ENCODE measurements at places on chromosomes 7 and 10.

- no peak for DNase-seq
Observed at GRCh38 chr7:50792342-50793119, 9.8 kb upstream of the GRB10 start.

DNA sequence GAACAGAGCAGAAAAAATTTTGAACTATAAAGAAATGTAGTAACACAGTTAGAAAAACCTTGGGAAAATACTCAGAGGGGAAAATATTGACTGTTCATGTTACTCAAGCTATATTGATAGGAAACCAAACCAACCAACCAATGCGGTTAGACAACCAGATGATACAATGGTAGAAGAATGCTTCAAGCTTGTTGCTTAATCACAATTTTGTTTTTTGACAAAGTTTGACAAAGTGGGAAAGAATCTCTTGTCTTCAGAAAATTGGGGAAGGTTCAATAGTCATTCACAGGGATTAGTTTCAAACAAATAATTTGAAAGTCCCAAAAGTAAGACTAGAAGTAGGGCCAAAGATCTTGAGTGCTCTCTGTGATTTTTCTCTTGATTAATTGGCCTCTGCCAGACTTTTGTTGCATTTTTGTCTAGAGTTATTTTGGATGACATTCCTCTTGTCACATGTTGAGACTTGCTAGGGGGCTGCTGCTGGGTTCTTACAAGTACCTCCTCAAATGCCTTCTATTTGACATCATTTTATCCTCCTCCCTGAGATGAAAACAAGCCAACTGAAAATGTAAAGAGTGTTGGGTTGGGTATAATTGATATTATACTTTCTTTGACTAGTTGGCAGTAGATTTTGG lies 233.1 kb upstream of the PHYHIPL start:
- DNase-seq, result no peak

- DNase-seq, result no peak
Observed at GRCh38 chr7:87058744-87059524, 520 bp downstream of the ELAPOR2 start.

- DNase-seq, result no peak
Observed at GRCh38 chr7:44964831-44965440, 13.9 kb downstream of the MYO1G start.

DNA sequence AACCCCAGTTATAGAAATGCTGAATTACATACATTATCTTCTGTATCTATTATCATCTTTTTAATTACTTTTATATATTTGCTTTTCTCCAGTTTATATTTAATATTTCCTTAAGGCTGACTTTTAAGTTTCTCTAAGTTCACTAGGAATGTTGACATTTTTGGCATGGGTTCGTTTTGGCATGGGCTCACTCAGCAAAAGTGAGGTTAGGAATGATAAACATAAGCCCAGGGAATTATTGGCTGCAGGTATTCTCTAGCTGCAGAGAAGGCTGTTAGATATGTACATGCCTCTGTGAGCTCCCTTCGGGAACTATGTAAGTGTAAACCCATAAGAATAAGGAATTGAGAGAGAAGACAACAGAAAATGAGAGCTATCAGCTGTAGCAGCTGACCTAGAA lies 63.6 kb upstream of the RAB18 start:
- no peak for DNase-seq

GRCh38 chr7:99926321-99926720 lies 3.1 kb downstream of the GJC3 start:
- no peak for DNase-seq

DNA sequence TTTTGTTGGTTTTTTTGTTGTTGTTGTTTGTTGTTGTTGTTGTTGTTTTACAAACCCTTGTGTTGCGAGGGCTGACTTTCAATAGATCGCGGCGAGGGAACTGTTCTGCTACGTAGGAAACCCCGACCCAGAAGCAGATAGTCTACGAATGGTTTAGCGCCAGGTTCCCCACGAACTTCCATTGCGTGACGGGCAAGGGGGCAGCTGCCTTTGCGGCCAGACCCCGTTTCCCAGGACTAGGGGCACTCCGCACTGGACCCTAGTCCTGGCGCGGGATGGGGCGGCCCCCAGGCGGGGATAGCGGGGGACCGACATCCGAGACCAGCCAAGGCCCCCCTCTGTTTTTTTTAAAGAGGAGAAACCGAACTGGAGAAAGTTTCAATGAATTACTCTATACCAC lies 119.6 kb downstream of the LRRTM3 start:
- DNase-seq, result no peak

- DNase-seq, result no peak
Observed at GRCh38 chr10:103448746-103449145, 3.4 kb downstream of the CALHM2 start.

DNA sequence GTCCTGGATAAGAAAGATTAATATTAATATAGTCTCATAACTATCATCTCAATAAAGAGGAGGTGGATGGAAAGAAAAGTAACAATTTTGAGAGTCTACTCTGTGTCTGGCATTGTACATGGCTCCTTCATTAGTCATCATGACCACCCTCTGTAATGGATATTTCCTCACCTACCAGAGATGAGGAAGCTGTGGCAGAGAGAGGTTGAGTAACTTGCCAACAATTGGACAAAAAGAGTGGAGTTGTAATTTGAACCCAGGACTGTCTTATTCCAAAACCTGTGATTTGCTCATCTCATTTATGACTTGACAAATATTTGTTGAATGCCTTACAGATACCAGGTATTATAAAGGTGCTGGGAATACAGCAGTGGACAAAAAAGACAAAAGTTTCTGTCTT lies 2.1 kb upstream of the IDE start:
- DNase-seq, result no peak

DNA sequence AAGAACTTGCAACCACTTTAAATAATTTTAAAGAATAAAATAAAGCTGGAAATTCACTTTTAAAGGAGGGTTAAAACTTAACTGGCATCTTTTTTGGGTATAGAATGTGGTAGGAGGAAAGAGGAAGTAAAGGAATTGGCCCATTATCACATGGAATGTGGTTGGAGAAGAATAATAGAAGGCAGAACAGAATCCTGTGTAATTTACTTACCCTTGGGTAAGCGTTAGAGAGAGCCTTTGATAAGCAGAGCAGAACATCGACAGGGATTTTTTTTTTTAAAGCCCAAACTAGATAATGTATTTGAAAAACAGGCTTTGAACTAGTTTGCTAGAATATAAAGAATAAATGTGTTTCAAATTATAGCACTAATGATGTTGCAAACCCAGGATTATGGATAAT lies 199.8 kb upstream of the KIAA1217 start:
- DNase-seq, result no peak

GRCh38 chr7:114942446-114943175 lies 20.7 kb downstream of the MDFIC start:
- no peak for DNase-seq

DNA sequence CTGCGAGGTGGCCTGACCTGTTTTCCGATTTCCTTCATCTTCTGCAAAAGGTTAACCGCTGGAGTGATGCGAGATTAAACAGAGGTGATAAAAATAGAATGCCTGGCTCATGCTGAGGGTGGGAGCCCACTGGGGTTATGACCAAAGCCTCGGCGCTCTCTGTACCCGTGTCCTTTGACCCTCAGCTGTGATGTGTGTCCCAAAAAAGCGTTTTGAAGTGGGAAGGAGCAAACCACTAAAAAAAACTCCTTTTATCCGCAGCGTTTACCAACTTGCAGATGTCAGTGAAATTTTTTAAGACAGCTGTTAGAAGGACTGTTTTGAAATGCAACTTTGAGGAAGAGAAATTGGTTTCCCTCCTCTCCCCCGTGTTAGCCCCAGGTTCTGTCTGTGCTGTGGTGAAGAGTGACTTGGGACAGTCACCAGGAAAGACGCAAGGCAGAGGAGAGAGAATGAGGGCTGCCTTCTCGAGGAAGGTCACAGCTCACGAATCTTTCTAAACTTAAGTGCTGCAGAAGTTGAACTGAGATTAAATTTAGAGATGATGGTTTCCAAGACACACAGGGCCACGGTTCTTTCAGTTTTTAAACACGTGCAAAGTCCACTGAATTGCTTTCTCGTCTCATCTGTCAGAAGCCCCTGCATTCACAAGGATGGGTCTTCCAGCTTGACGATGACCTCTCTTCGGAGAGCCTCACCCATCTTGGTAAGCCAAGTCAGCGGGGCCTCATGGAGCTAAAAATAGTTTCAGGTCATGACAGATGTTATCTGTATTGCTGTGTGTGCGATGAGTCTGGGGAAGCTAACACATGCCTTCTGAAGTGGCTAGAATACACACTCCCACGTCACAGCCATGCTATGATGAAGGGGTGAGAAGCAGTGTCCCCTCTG lies 27.6 kb downstream of the AMZ1 start:
- peak; percentile 27 for DNase-seq

GRCh38 chr7:136086712-136087111 lies 109.6 kb upstream of the MTPN start:
- DNase-seq, result no peak

GRCh38 chr7:2452074-2452507 lies 24.1 kb downstream of the GRIFIN start:
- peak; percentile 8 for DNase-seq

DNA sequence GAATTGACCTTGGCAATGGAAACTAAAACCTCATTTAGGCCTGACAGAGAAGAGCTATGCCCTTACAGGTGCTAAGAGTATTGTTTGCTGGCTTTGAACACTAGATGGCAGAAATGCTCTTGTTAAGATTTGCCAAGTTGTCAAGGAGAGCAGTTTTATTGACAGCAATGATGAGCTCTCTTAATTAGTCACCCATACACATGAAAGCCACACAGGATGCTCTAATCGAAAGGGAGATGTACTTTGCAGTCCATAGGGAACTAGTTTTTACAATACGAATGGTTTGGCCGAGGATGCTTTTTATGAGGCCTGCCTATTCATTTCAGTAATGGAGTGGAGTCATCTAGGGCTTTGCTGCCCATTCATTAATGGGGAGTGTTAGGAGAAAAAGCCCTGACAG lies 45.4 kb upstream of the MBL2 start:
- no peak for DNase-seq

GRCh38 chr10:18400906-18401245 lies 250.5 kb downstream of the NSUN6 start:
- no peak for DNase-seq

GRCh38 chr7:138602451-138602850 lies 98.7 kb downstream of the SVOPL start:
- no peak for DNase-seq

- no peak for DNase-seq
Observed at GRCh38 chr10:84076540-84077195, 62.6 kb upstream of the GHITM start.

DNA sequence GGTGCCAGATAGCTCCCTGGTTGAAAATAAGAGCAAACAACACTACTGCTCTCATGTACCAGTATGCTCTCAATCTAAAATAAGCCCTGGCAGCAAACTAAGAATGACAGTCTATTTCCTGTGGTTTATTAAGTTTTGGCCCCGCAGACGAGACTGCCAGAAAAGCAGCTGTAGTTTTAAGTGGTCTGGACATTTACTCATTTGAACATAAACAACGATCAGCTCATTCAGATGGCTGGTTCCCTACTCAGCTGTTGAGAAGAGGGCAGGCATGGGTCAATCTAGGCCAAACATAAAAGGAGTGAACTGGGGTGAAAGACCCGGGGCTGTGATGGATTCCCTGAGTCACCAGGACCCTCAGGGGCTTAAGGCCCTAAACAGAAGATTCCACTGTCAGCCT lies 4.5 kb downstream of the TRIL start:
- DNase-seq, result no peak

DNA sequence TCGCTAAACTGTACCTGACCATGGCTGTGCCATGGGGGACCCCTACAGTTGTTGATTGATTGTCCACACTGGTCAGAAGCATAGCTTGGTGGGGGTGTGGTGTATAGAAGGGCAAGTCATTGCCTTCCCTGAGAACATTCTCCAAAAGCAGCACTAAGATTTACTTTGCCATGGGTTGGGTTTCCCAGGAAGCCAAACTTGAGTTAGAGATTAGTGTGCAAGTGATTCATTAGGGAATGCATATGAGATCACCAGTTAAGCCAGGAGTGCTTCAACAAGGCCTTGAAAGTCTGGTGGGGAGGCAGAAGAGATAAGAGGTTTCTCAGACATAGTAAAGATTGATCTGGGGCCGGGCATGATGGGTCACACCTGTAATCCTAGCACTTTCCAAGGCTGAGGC lies 21.4 kb upstream of the TPST1 start:
- no peak for DNase-seq

DNA sequence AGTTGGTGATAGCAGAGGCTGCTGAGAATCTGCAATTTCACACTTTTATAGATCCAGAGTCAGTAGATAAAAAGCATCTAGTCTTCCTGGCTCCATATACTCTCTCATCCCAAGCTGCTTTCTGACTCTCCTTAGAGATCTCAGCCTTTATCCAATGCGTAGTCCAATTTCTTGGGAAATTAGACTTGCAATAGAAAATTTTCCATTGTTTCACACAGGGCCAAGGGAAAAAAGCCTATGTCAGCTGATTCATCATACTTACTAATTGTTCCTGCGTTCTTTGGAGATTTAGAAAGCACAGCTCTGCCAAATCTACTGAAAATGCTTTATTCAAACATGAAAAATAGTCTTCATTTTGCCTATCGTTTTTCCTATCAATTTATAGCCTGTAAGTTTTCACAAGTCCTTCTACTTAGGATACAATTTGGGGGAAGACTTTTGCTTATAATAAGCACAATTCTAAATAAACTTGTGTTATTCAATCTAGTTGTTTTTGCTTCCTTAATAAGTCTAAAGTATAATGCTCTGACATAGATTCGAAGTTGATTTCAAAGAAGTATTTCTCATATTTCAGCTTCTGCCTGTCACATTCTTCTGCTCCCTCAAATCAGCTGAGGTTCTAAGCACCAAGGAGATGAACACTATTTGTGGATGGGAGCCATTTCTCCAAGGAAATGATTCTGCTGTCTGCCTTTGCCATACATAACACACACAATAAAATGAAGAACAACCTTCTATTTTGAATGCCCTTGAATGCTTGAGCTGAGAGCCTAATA lies 165.4 kb downstream of the ADAM12 start:
- no peak for DNase-seq

DNA sequence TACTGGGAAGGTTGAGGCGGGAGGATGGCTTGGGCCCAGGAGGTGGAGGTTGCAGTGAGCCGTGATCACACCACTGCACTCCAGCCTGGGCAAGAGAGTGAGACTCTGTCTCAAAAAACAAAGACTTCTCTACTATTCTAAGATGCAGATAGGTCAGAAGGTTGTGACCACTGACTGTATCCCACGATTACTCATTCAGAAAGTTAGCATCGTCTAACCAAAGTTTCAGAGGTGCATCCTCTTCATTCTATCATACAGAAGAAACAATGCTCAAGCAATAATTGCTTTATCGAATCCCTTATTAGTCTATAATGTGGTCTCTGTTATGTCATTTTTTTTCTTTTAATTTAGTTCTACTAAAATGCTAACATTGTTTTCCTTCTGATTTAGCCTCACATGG lies 348.7 kb upstream of the LRGUK start:
- DNase-seq, result no peak

- DNase-seq, result no peak
Observed at GRCh38 chr10:112811741-112812551, 138.1 kb upstream of the TCF7L2 start.

- DNase-seq, result no peak
Observed at GRCh38 chr10:132919374-132920100, 22.8 kb downstream of the CFAP46 start.

GRCh38 chr10:69736886-69737641 lies 64.6 kb upstream of the COL13A1 start:
- DNase-seq, result no peak

Measured in stimulated activated CD8-positive, alpha-beta memory T cell treated with anti-CD3 and anti-CD28 coated beads, Interleukin-15, amount 100 ng/mL, for 48 hours (primary cell).